SW 1271 (cell line): ENCODE measurements at places on chromosomes 16 and 17.

- DNase-seq = no peak
These were observed 10.1 kb upstream of the ARHGAP23 start for GRCh38 chr17:38418062-38418692.

GRCh38 chr16:31198207-31198882, 4.2 kb downstream of the PYCARD start:
- DNase-seq = no peak

DNA sequence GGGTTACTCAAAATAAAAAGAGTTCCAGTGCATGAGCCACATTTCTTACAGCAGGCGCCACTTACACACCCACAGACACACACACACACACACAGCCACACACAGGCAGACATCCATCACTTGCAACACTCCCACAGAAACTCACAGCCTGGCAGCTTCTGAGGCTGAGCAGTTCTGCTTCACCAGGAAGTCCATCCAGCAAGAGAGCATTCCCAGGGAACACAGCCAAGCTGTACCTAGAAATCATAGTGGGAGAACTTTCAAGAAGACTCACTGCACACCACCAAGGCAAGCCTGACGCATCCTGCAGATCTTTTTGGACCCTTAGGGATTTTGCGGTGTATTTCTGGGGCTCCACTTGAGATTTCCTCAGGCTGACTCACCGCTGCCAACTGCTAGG, 140.9 kb upstream of the WSB1 start:
- DNase-seq = no peak

GRCh38 chr16:15493466-15494180, 59.2 kb downstream of the BMERB1 start:
- no peak for DNase-seq

DNA sequence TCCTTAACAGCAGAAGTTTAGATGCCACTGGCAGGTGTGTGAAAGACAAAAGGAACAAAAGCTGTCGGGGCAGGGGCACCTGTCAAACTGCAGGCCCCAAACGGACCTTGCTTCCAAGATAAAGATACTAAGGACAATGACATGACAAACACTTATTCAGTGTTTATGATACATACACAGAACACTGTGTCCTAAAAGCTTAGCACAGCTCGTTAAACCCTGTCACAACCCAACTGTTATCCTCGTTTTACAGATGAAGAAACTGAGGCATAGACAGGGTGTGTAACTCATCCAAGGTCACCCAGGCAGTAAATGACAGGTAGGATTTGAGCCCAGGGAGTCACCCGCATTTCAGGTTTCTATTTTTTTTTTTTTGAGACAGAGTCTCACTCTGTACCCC, 9.6 kb downstream of the SDK2 start:
- DNase-seq = no peak
